T-cell (primary cell): ENCODE measurements at places on chromosomes 16 and 17.

- H3K36me3 ChIP-seq = peaks cover 66% of the 10 kb centered on the region
- no peak overlapping the region for H3K27ac ChIP-seq
- no peaks in the 10 kb centered on the region for H3K4me1 ChIP-seq
- no peak for DNase-seq
- no peaks in the 10 kb centered on the region for H3K27me3 ChIP-seq
- no peak overlapping the region for H3K4me3 ChIP-seq
These were observed 33.8 kb upstream of the KPNB1 start for GRCh38 chr17:47615766-47616424.

GRCh38 chr16:77972062-77972392 is 50.3 kb upstream of the CLEC3A start:
- peaks cover 21% of the 10 kb centered on the region for H3K27me3 ChIP-seq
- no peak overlapping the region for H3K4me3 ChIP-seq
- H3K36me3 ChIP-seq = no peaks in the 10 kb centered on the region
- H3K4me1 ChIP-seq = no peaks in the 10 kb centered on the region

- DNase-seq = no peak
- no peaks in the 10 kb centered on the region for H3K4me1 ChIP-seq
- H3K4me3 ChIP-seq = no peak overlapping the region
- peaks cover 2% of the 10 kb centered on the region for H3K27me3 ChIP-seq
- no peaks in the 10 kb centered on the region for H3K36me3 ChIP-seq
These were observed 18.2 kb downstream of the CES5A start for GRCh38 chr16:55856950-55857349.

GRCh38 chr16:74999219-74999608 is 390 bp downstream of the ZNRF1 start:
- no peaks in the 10 kb centered on the region for H3K27me3 ChIP-seq
- no peaks in the 10 kb centered on the region for H3K36me3 ChIP-seq

DNA sequence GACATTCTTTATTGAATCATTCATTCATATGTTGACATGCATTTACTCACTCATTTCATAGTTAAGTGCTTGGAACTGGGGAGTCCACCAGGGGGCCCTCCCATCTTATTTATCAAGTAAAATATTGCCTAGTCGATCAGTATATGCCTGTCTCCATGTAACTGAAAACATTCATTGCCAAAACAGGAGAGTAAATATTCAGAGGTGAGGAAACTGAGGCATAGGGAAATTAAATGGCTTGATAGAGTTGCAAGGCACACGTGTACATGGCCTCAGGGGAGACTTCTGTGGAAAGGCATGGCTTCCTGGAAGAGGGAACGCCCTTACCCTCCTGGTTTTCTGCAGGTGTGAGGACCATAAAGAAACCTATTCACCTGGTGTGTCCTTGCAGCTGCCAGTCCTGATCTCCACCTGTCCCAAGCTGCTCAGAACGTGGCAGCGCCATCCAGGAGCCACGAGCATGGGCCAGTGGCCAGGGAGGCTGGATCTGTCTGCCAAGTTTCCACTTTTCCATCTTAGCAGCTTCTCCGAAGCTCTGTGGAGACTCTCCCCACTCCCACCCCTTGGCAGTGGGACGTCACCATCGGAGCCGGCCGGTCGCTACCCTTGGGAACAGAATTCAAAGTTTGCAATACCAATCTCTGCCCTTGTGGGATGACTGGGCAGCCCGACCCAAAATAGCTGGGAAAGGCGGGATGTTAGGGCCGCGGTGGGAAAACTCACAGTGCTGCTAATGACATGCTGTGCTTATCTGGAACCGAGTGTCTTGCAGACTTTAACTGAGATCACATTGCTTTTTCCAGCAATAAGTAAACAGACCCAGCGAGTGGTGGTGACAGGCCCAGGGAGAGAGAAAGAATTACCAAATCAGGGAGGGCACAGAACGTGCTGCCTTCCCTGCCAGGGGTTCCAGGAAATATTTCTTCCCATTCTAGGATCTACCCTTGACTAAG is 4.1 kb upstream of the C1QTNF1 start:
- DNase-seq = no peak
- peaks cover 21% of the 10 kb centered on the region for H3K27me3 ChIP-seq
- no peak overlapping the region for H3K4me3 ChIP-seq
- no peaks in the 10 kb centered on the region for H3K36me3 ChIP-seq
- H3K27ac ChIP-seq = no peak overlapping the region

GRCh38 chr16:82616356-82616755 is 10.4 kb upstream of the CDH13 start:
- no peaks in the 10 kb centered on the region for H3K4me1 ChIP-seq
- H3K27ac ChIP-seq = no peak overlapping the region
- H3K36me3 ChIP-seq = no peaks in the 10 kb centered on the region
- H3K27me3 ChIP-seq = no peaks in the 10 kb centered on the region
- no peak for DNase-seq
- no peak overlapping the region for H3K4me3 ChIP-seq

GRCh38 chr16:66598111-66598510 is 6.4 kb upstream of the CMTM3 start:
- no peak for DNase-seq
- no peaks in the 10 kb centered on the region for H3K36me3 ChIP-seq
- H3K4me3 ChIP-seq = no peak overlapping the region
- H3K27ac ChIP-seq = no peak overlapping the region

DNA sequence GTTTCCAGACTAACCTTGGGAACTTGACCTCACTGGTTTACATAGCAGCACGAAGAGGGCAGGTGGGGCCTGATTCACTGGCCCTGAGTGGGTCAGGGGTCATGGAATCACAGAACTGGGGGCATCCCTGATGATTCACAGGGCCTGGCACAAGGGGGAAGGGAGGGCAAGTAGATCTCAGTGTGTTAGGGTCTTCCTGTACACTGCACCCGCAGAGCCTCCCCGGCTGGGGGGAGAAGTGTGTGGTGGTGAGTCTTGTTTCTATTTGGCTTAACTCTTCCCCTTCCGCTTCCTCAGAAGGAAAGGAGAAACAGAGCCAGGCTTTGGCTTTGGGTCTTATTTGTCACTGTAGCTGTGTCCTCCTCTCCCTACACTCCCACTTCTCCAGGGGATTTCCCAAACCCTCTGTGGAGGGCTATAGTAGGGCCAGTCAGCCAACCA is 3.7 kb downstream of the STARD3 start:
- H3K36me3 ChIP-seq = peaks cover 4% of the 10 kb centered on the region
- DNase-seq = no peak
- H3K4me1 ChIP-seq = peaks cover 88% of the 10 kb centered on the region
- no peak overlapping the region for H3K27ac ChIP-seq
- H3K4me3 ChIP-seq = no peak overlapping the region

DNA sequence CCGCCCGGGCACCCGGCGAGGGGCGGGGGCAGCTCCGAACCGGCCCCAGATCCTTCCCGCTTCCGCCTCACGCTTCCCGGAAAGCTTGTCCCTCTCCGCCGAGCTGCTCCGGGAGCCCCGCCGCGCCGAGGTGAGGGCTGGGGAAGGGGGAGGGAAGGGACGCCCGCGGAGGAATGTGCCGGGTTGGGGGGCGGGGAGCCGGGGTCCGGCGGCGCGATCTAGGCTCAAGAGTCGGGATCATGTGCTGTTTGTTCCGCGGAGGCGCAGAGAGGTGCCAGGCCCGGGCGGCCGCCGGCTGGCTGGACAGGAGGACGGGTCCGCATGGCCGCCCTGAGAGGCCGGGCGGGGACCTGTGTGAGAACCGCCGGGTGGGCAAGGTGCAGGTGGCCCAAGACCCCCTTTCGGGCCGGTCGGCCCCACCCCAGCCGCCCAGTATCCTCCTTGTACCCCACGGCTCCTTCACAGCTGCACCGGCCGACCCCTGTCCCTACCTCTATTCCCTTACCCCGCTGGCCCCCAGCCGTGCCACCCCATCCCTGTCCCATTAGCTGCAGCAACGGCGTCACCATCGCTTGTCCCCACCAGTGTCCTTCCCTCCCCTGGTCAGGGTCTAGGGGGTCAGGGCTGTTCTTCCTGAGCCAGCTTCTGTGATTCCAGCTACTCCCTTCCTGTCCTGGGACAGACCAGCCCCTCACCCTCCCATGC is 429 bp downstream of the KIF1C start:
- no peak overlapping the region for H3K27ac ChIP-seq
- peaks cover 26% of the 10 kb centered on the region for H3K4me1 ChIP-seq
- peak; percentile 18 for DNase-seq
- H3K4me3 ChIP-seq = peak overlapping the region; percentile 70
- H3K36me3 ChIP-seq = peaks cover 4% of the 10 kb centered on the region

DNA sequence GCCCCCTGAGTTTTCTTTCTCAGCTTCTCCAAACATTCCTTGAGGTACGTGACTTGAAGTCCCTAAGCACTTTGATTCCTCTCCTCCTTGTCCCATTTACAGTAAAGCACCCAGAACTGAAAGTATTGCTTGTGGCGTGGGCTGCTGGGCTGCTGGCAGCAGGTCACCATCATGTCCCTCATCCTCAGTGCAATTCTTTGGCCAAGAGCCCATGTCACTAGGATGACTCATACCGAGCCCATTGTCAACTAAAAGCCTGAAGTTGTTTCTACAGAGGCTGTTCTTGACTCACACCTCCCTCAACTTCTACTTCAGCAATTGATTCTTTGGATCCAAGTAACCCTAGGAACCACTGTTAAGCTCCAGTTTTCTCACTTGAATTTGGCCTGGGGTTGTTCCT is 54.3 kb downstream of the KPNA2 start:
- peaks cover 14% of the 10 kb centered on the region for H3K4me1 ChIP-seq
- no peaks in the 10 kb centered on the region for H3K36me3 ChIP-seq
- H3K27me3 ChIP-seq = no peaks in the 10 kb centered on the region
- H3K4me3 ChIP-seq = no peak overlapping the region

- DNase-seq = no peak
- H3K4me1 ChIP-seq = no peaks in the 10 kb centered on the region
- no peak overlapping the region for H3K27ac ChIP-seq
These were observed 5.8 kb downstream of the MARVELD3 start for GRCh38 chr16:71631776-71632175.

DNA sequence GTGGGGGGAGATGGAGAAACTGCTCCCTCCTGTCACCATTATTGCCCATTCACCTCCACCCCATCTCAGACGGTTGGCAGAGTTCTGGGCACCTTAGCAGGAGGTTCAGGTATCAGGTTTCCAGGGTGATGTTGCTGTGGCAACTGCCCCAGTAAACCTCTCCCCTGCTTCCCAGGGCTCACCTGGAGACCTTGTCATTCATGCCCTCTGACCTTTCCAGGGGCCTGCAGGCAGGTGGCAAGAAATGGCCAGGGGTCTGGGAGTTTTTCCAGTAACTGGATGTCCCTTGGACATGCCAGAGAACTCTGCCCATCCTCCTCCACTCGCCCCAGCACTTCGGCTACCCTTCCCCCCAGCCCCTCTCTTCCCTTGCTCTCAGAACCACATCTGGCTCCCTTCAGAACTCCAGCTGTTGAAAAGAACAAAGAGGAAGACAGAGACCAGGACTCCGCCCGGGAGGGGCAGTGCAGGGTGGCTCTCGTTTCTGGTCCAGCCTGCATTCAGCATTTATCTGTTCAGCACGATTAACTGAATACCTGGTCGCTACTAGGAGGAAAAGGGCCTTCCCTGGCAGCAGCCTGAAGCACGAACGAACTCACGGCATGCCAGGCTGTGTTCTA is 8.5 kb downstream of the MLLT6 start:
- no peaks in the 10 kb centered on the region for H3K27me3 ChIP-seq
- H3K36me3 ChIP-seq = peaks cover 40% of the 10 kb centered on the region
- peaks cover 10% of the 10 kb centered on the region for H3K4me1 ChIP-seq
- no peak overlapping the region for H3K4me3 ChIP-seq
- no peak overlapping the region for H3K27ac ChIP-seq

DNA sequence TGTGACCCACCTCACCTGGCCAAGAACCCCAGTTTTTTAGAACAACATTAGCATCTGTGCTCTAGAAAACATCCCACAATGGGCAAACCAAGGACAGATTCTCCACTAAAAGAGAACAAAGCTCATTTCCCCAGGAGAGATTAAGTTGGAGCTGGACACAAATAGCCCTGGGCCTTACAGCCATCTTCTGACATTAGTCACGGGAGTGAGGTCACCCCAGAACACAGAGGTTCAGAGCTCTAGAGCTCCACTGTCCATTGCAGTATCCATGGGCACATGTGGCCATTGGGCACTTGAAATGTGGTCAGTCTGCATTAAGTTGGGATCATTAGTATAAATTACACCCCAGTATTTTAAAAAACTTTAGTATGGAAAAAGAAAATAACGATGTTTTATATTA is 47.6 kb upstream of the RBBP6 start:
- no peak for DNase-seq
- no peak overlapping the region for H3K27ac ChIP-seq
- H3K4me1 ChIP-seq = no peaks in the 10 kb centered on the region
- H3K27me3 ChIP-seq = no peaks in the 10 kb centered on the region
- no peak overlapping the region for H3K4me3 ChIP-seq

GRCh38 chr16:84559311-84559932 is 55.0 kb upstream of the MEAK7 start:
- peaks cover 10% of the 10 kb centered on the region for H3K4me1 ChIP-seq
- H3K4me3 ChIP-seq = no peak overlapping the region
- no peak for DNase-seq
- H3K27me3 ChIP-seq = no peaks in the 10 kb centered on the region

GRCh38 chr17:59769887-59770286 is 62.4 kb downstream of the VMP1 start:
- no peaks in the 10 kb centered on the region for H3K4me1 ChIP-seq

DNA sequence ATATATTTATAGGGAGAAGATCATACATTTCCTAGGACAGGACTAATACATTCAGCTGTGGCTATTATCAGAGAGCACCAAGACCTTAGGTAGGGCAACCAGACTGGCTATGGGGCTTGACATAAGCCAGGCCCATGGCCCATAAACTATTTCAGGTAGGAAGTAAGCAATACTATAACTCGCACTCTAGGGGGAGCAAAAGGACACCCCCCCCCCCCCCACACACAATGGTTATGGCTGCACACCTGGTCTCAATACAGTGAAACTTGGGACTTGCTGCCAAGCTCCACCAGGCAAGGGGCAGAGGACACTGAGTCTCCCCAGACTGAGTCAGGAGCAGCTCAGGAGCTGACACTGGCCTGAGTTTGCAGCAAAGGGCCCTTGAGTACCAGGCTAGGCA is 348.9 kb upstream of the ASIC2 start:
- peaks cover 3% of the 10 kb centered on the region for H3K4me1 ChIP-seq
- no peaks in the 10 kb centered on the region for H3K27me3 ChIP-seq
- no peak overlapping the region for H3K4me3 ChIP-seq
- H3K36me3 ChIP-seq = no peaks in the 10 kb centered on the region
- no peak for DNase-seq

DNA sequence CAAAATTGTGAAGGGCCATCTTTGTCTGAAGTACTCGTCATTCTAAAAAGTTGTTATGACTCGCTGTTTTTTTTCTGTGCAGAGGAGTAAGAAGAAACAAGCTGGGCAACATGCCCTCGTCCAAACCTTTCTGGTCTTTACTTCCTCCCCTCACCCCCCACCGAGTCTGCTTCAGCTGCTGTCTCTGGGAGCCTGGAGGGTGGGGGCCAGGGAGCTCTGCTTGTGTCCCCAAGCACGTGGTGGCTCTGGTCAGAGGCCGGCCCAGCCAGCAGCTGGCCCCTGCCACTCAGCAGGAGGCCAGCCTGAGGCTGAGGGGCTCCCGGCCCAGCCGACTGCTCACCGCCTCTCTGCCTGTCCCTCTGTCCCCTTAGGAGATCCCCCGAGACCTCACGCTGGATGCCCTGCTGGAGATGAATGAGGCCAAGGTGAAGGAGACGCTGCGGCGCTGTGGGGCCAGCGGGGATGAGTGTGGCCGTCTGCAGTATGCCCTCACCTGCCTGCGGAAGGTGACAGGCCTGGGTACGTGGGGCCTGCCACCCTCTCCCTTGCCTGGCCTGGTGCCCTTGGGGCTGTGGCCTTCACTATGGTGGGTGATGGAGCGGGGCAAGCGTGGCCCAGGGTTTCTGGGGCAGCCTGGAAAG is 53.7 kb upstream of the LGALS9 start:
- H3K36me3 ChIP-seq = no peaks in the 10 kb centered on the region
- no peaks in the 10 kb centered on the region for H3K27me3 ChIP-seq
- H3K4me3 ChIP-seq = no peak overlapping the region
- H3K4me1 ChIP-seq = no peaks in the 10 kb centered on the region
- no peak for DNase-seq

- H3K4me3 ChIP-seq = no peak overlapping the region
- peaks cover 10% of the 10 kb centered on the region for H3K27me3 ChIP-seq
- no peak overlapping the region for H3K27ac ChIP-seq
These were observed 138.8 kb downstream of the MRM1 start for GRCh38 chr17:36740157-36740556.
